ENCODE measurements at places on chromosomes 4 and X.

DNA sequence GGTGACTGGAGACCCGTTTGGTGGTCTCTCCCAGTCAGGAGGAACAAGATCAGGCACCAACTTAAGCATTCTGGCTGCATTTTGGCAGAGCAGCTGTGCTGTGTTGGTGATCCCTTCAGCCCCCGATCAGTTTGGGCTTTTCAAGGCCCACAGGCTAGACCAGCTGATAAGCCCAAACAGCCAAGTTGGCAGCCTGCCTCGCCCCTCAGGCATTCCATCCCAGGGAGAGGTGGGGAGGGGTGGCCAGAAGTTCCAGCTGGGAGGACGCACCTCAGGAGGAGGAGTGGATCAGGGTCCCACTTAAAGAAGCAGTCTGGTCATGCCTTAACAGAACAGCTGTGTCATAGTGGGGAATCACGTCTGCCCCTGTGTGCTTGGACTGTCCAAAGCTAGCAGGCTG is 105.8 kb downstream of the CHIC1 start:
- DNase-seq, result no peak

GRCh38 chr4:76610751-76611547 is 175.9 kb downstream of the SHROOM3 start:
- DNase-seq, result no peak

GRCh38 chr4:142128529-142128928 is 492.1 kb downstream of the IL15 start:
- DNase-seq, result no peak

DNA sequence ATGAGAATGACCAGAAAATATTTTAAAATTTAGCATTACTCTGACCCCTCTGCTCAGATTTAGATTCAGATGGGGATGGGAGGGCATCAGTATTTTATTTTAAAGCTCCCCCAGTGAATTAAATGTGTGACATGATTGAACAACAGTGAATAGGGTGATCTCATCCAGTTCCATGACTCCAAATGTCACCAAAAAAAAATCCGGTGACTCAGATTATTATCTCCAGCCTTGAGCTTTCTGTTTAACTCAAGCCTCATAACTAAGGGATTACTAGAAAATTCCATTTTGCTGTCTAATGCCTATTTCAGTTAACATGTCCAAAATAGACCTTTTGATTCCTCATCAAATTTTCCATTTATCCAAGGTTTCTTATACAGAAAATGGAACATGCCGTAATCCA is 121.8 kb upstream of the TMEM47 start:
- no peak for DNase-seq

- DNase-seq, result no peak
Observed at GRCh38 chr4:104989371-104989770, 157.3 kb upstream of the TET2 start.

DNA sequence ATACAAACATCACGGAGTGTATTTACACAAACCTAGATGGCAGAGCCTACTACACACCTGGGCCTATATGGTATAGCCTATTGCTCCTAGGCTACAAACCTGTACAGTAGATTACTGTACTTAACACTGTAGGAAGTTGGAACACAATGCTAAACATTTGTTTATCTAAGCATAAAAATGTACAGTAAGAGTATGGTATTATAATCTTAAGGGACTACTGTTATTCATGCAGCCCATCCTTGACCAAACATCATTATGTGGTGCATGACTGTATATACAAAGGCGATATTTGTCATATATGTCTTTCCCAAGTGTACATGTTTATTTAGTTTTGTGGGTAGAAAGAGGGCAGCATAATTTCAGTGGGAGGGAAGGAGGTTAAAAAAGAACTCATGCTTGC is 177.7 kb upstream of the FSTL5 start:
- no peak for DNase-seq

DNA sequence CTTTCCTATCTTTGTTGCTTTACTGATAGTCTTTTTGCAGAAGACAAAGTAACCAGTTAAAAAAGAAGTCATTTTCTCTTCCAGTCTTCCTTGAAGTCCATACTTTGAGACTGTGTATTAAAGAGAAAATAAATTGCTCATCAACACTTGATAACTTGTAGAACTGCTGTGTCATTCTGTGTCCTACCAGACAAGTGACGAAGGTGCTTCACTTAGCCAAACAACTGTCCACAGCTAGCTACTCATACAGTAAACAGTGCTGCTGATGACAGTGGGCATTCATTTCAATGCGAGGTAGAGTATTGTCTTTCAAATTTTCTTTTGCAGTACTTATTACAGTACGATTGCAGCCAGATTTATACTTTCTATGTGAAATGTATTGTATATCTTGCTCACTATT is 11.5 kb downstream of the COL25A1 start:
- no peak for DNase-seq

GRCh38 chr4:86837691-86838503 is 11.3 kb downstream of the SLC10A6 start:
- DNase-seq, result no peak

DNA sequence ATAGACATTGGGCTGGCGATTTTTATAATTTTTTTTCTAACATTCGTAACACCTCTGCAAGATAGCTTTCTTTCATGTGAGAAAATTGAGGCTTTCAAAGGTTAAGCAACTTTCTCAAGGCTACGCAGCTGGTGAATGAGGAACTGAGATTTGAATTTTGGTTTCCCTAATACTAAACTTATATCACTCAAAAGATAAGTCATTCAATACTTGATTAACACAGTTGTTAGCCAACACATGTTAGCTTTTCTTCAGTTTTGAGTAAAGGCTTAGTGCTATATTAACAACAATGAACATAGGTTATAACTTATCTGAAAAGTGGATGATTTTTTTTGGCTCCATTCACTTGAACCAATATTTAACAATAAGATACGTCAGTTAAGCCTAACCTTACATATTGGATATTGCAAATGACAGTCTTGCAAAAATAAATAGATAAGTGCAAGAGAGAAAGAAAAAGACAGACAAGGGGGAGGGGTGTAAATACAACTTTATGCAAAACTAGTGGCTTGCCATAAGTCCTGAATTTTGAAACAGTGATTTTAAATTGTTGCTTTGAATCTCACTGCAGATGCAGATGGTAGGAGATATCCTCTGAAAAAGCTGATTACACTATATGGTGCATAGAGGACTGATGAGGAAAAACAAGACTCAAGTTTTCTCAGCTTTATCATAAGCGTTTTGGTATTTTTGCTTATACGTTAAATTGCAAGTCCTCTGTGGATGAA is 11.1 kb upstream of the GPM6A start:
- no peak for DNase-seq

DNA sequence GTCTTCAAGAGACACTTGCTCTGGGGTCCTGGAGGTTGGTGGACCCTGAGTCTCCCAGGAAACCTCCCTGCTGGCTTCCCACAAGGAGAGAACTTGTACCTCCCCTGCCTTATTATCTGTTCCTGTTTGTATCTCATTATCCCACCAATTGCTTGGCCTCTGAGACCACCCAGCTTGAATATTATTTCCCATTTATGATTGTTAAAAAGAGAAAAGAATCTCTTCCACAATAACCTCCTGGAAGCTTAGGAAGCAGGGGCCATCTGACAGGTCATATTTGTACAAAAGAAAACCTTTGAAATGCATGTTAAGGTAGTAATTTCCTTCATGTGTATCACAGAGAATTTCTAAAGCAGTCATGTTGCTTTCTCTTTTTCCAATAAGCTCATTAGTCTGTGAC is 239.5 kb downstream of the FBXW7 start:
- DNase-seq, result no peak

DNA sequence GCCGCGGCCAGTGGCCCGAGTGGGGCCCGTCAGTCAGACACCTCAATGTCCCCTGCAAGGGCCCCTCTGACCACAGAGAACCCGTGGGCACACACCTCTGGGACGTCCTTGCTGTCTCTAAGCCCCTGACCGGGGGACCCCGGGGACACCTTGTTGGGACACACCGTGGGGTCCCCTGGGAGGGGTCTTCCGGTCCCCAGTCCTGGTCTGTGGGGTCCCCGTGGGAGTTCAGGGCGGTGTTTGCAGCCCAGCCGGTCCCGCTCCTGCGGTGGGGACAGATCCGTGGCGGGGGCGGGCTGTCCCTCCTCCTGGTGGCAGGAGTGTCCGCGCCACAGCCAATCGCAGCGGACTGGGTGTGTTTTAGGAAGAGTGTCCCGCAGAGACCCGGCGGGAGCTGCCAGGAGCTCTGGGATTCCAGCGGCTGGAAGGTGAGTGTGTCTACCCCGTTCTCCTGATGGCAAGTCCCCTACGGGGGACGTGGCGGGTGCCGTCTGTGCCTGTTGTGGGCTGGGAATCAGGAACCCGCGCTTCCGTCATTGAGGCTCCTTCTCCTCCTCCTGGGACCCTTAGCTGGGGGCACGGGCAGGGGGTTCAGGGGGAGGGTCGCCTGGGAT is 5.1 kb upstream of the PLCXD1 start:
- no peak for DNase-seq

DNA sequence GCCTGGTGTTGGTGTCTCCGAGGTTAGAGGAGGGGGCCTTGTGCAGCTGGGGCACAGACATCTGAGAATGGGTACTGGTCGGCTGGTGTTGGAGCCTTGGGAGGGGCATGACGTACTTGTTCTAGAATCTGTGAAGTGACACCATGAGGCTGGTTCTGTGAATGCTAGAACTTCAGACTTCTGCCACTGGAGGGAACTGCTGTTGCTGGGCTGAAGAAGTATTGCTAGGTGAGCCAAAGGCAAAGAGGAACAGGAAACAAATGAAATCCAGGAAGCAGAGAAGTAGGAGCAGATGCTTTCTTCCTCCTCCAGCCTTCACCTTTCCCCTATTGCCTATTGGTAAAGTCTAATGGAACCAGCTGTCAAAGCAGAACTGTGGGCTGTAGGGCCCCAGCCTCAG is 120.9 kb upstream of the DDIT4L start:
- no peak for DNase-seq

DNA sequence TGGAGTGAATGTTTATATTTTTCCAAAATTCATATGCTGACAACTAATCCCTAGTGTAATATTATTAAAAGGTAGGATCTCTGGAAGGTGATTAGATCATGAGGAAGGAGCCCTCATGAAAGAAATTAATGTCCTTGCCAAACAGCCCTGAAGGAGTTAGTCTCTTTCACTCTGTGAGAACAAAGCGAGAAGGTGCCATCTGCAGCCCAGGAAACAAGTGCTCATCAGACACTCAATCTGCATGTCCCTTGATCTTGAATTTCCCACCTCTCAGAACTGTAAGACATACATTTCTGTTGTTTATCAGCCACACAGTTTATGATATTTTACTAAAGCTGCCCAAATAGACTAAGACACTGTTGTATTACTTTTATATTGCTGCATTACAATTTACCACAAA is 1283.4 kb downstream of the PCDH7 start:
- DNase-seq, result no peak

DNA sequence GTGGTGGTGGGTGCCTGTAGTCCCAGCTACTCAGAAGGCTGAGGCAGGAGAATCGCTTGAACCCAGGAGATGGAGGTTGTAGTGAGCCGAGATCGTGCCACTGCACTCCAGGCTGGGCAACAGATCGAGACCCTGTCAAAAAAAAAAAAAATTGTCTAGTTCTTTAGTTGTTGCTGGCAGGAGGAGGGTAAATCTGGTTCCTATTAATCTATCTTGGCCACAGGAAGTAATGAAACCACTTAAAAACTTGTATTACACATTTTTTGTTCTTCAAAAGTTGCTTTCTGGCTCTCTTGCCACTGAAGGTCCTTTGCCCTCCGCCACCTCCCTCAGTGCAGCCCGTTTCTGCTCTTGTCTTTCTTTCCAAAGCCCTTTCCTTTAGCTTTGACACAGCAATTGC is 102.9 kb upstream of the ARSJ start:
- no peak for DNase-seq

- no peak for DNase-seq
Observed at GRCh38 chrX:14591976-14592375, 62.6 kb downstream of the GLRA2 start.

DNA sequence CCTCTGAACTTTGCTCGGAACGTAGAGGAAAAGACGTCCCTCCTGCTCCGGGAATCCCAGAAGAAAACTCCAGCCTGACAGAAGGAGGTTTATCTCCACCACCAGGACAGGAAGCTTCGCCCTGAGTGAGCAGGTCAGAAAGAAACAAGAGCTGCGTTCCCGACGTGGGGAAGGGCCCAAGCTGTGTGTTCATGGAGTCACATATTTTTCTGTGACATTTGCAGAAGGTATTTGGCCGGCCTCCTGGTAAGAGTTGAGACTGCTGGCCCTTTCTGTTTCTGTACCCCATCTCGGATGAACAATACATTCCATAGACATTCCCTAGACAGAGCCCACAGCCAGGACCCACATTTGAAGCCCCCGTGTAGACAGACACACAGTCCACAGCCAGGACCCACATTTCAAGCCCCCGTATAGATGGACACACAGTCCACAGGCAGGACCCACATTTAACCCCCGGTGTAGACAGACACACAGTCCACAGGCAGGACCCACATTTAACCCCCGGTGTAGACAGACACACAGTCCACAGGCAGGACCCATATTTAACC is 230.8 kb downstream of the SHOX start:
- DNase-seq, result no peak

DNA sequence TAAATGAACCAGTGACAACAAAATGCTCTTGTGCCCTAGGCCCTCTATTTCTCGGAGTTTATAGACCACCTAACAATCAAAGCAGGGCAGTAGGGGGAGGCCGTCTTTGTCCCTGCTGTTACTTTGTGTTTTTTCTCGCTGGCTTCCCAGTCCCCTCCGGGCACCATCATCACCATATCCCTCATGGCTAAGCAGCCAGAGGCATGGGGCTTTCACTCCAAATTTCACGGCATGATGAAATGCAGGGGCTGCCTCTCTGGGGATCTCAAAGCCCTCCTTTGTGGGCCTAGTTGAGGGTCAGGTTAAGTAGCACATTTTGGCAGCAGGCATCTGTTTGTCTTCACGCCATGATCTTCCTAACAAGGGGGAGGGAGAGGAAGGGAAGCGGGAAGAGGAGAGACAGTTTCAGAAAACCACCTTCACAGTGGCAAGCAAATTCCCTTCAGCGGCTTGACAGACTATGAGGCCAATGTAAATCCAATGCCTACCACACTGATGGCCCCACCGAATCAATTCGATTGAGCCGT is 91.9 kb downstream of the ANOS1 start:
- DNase-seq, result no peak

GRCh38 chr4:105164548-105164947 is 17.9 kb downstream of the TET2 start:
- no peak for DNase-seq

DNA sequence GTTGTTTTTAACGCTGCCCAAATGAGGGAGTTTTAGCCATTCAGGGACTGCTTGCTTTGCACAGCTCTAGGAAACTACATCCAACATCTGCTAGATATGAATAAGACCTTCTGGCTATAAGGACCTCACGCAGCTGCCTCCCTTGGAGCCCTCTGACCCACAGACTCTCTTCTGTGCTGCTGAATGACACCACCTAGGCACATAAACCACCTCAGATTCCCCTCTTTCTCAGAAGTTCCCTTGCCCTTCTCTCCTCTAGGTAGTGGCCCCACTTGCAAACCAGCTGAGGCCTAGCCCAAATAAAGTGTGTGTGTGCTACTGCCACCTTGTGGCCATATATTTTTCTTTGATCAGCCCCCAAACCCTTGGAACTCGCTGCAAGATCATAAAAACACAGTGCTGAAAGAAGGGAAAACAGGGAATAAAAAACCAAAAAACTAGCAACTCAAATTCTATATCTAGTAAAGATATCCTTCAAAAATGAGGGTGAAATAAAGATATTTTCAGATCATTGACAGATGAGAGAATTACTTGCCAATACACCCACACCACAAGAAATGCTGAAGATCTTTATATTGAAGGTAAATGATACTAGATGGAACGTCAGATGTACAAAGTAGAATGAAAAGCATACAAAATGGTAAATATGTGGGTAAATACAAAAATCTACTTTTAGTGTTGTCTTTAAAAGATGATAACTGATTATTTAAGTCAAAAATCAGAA is 265.9 kb downstream of the ADAMTS3 start:
- peak; percentile 2 for DNase-seq

- no peak for DNase-seq
Observed at GRCh38 chr4:185179488-185179887, 24.3 kb downstream of the CFAP97 start.

All from stimulated activated CD8-positive, alpha-beta memory T cell treated with anti-CD3 and anti-CD28 coated beads, Interleukin-2, amount 100 ng/mL, for 48 hours (primary cell).